Karpas-422 (cell line): ENCODE measurements at places on chromosomes 2 and 18.
A peak's percentile ranks its signal among the peaks of the same experiment; 100 is the strongest.

GRCh38 chr18:11651899-11652298, 37.2 kb upstream of the GNAL start:
- no peak for DNase-seq

DNA sequence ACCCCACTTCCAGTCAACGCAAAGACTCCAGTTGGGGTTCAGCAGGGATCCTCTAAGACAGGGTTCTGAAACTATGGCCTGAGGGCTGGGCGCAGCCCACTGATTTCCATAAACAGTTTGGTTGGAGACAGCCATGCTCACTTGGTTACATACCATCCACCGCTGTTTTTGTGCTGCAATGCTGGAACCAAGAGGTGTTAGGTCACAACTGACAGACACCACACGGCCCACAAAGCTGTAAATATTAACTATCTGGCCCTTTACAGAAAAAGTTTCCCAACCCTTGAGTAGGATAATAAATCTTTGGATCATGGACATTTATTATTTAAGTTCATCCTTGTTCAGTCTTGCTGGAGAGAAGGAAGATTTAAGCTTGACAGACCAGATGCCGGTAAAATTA, 8.4 kb upstream of the CD226 start:
- DNase-seq: no peak

- no peak for DNase-seq
Measured at GRCh38 chr2:30466216-30466615, 19.2 kb downstream of the LCLAT1 start.

- DNase-seq: no peak
Measured at GRCh38 chr2:208725280-208725679, 318.7 kb downstream of the PTH2R start.

- DNase-seq: no peak
Measured at GRCh38 chr2:18980104-18980785, 378.2 kb downstream of the OSR1 start.

- DNase-seq: no peak
Measured at GRCh38 chr18:50970006-50970405, 2.2 kb downstream of the ELAC1 start.

- no peak for DNase-seq
Measured at GRCh38 chr18:40375837-40376236, 1579.2 kb upstream of the PIK3C3 start.

DNA sequence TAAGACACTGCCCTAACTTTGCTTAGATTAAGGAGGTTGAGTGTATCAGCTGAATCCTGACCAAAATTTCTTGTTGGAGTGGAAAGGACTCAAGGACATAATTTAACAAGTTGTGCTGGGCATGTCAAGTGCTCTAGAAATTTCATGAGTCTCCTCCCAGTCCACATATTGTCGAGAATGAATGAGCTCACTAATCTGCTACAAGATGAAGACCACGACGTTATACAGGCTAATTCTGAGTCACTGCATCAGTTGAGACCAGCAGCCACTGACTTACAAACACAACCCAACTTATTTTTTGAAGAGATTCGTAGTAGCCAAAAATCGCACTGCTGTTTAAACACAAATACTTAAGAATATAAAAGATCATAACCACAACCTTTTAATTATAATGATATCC, 28.7 kb upstream of the SLC8A1 start:
- DNase-seq: no peak

DNA sequence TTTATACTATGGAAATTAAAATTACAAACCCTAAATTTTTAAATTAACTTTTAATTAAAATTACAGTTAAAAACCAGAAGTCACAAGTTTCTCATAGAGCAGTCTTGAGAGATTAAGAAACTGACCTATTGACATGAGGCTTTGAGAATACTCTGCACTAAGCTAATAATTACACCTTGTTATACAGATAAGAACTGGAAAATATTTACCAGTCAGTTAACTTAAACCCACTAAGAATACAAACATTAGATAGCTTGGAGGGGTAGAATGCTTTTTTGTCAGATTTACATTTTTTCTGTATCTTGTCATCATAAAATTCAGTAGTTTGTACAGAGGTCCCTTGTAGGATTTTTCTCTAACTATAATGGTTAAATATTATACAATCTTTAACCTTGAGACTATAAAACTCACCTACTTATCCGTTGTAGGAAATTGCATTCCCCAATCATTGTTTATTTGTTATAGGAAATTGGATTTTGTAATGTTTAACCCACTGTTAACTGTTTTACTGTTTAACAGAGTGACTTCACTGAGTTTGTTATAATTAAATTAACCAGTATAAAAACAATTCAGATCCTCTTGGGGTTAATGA, 219.7 kb upstream of the PKDCC start:
- no peak for DNase-seq

- no peak for DNase-seq
Measured at GRCh38 chr2:27003857-27004256, 28.9 kb upstream of the TMEM214 start.

DNA sequence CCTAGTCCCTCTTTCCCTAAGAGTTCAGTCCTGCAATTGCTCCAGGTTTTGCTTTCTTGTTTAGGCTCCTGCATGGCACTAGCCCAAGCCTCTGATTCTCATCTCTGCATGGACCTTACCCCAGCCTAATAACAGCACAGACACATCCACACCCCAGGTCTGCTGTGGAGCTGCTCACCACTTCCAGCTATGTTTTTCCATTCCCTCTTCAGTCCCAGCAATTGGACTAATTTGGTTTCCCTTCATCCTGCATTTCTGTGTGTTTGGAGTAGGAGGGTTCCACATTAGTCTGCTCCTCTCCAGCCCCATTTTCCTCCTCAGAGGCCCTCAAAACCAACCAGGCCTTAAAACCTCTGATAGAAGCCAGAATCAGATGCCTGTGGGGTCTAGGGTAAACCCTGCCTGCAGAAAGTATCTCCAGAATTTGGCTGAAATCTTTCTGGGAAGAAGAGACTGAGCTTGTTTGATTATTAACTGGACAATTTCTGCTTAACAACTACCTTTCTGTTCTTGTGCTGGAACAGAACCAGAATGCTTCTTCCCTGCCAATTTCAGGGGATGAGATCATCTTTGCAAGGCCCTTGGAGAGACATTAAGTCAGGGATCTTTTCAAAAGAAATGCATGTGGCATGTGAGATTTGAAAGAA, 95.9 kb downstream of the GFPT1 start:
- DNase-seq: no peak

DNA sequence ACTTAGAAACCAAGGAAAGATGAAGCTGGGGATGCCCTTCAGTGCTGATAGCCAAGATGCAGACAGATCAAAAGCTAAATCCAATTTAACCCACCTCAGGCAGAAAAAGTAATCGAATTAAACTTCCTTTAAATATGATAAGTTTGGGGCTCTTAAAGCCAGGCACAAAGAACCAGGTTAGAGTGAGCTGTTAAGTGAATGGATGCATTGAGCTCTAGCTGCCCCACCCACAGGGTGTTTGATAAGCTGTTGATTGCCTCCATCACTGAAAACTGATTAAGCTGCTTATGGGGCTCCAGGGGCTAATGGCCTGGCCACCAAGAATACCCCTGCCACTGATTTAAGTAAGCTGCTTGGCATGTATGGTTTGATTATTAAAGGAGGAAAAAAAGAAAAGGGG, 119.8 kb downstream of the PLEKHM3 start:
- no peak for DNase-seq

GRCh38 chr2:29224693-29225551, 109.7 kb downstream of the CLIP4 start:
- no peak for DNase-seq

GRCh38 chr2:56132138-56132537, 51.7 kb upstream of the CCDC85A start:
- DNase-seq: peak; percentile 73

- DNase-seq: no peak
Measured at GRCh38 chr2:230895536-230896345, 29.3 kb downstream of the GPR55 start.

DNA sequence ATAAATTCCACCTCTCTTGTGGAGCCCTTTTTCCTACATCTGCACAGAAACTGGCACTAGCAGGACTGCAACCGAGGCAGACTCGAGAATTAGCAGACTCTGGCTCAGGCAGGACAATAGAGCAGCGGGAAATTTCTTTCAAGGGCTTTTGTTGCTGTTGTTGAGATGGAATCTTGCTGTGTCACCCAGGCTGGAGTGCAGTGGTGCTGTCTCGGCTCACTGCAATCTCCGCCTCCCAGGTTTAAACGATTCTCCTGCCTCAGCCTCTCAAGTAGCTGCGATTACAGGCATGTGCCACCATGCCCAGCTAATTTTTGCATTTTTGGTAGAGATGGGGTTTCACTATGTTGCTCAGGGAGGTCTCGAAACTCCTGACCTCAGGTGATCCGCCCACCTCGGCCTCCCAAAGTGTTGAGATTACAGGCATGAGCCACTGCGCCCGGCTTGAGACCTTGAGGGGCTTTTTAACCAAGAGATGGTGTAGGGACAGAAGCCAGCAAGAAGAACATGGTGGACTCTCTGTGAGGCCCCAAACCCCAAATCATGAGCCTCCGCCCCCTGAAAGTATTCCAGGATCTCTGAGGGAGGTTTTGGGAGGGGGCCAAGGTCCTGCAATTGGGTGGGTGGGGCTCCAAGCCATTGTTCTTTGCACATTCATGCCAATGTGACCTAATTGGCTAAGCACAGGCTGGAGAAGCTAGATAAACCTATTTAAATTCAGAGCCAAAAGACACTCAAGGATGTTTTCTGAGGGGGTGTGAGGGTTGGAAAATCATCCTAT, 68.4 kb upstream of the MSH2 start:
- DNase-seq: no peak

- DNase-seq: no peak
Measured at GRCh38 chr2:200604571-200605255, 18.9 kb downstream of the AOX1 start.

DNA sequence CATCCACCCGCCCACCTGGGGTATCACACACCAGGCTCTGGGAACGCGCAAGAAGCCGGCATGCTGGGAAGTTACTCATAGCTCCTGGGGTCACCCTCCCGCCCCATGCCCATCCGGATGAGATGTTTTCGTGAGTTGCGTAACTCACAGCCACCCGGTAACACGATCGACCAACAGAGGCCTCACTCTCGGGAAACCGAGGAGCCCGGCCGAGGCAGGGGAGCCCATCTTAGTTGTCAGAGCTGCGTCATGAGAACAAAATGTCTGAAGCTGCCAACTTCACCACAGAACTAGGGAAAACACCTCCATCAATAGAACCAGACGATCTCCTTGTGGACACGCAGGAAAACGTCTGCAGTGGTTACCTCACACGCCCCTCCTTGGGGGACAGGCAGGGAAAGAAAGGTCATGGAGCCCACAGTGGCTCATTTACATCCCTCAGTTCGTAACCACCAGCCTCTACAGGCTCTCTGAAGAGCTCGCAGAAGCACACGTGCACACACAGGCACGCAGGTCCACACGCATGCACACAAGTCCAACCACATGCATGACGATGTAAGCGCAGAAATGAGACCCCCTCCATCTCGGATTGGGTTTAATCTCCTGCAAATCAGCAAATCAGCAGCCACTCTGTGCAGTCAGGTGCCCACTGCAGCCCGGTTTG, 26.2 kb downstream of the ADI1 start:
- DNase-seq: no peak
